Right cardiac atrium (tissue), 5 donors: ENCODE measurements at places on chromosomes 4 and X.

GRCh38 chrX:111460607-111461006, 48.6 kb upstream of the DCX start:
- no peak for DNase-seq

DNA sequence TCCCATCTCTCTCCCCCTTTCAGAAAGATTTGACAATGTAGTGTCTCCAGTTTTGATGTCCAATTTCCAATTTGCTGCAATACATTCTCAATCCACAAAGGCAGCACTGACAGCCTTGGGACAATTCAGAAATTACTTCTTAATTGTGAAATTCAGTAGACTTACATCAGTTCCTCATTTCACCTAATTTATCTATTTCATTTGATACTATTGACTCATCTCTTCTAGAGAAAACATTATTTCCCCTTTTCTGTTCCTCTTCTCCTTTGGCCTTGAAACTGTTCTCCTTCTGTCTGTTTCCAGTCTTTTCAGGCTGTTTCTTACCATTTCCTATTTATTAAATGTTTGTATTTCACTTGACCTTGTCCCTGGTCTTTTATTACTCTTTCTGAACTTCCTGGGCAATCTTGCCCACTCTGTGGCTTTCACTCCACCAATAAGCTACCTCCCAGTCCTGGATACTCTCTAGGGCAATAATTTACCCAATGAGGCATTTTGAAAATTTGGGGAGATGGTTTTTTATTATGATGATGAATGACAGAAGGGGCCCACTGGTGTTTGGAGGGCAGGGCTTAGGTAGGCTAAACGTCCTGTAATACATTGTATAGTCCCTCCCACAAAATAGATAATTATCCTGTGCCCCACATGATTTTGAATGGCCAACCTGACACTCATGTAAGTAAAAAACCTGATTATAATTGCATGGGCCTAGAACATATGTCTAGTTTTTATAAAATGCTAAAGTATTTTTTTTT, 498.0 kb upstream of the BOD1L1 start:
- DNase-seq: no peak

GRCh38 chrX:10507876-10508275, 112.5 kb downstream of the MID1 start:
- DNase-seq: no peak

GRCh38 chr4:94160774-94161173, 46.9 kb upstream of the SMARCAD1 start:
- no peak for DNase-seq

GRCh38 chr4:7458066-7458425, 23.3 kb upstream of the PSAPL1 start:
- DNase-seq: no peak

GRCh38 chr4:84952776-84953175, 13.7 kb downstream of the WDFY3 start:
- no peak for DNase-seq

- no peak for DNase-seq
These were observed 34.5 kb upstream of the PPM1K start for GRCh38 chr4:88318751-88319350.

GRCh38 chr4:113088050-113088449, 38.6 kb downstream of the ANK2 start:
- no peak for DNase-seq

GRCh38 chr4:142347241-142347640, 498.9 kb downstream of the INPP4B start:
- DNase-seq: no peak

GRCh38 chr4:75549019-75549418, 6.8 kb upstream of the ODAPH start:
- DNase-seq: no peak

GRCh38 chr4:165369522-165369921, 9.3 kb upstream of the CPE start:
- no peak for DNase-seq

DNA sequence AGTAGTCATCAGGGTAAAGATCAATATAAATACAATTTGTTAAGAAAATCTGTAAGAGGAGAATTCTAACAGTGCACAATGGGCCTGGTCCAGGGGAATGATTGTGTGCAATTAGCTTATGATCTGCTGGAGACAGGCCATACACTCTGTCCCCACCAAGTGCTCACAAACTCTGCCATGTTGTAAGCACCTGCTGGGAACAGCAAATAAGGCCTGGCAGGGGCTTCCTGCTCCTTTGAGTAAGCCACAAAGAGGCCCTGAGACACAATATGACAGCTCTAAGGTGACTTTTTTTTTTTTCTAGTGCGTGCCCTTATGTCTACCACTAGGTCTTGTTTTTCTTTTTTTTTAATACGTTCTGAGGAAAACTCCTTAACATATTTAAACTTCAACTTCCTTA, 866.3 kb upstream of the PCDH7 start:
- DNase-seq: no peak

- no peak for DNase-seq
These were observed 64.0 kb upstream of the GK2 start for GRCh38 chr4:79472036-79472435.

DNA sequence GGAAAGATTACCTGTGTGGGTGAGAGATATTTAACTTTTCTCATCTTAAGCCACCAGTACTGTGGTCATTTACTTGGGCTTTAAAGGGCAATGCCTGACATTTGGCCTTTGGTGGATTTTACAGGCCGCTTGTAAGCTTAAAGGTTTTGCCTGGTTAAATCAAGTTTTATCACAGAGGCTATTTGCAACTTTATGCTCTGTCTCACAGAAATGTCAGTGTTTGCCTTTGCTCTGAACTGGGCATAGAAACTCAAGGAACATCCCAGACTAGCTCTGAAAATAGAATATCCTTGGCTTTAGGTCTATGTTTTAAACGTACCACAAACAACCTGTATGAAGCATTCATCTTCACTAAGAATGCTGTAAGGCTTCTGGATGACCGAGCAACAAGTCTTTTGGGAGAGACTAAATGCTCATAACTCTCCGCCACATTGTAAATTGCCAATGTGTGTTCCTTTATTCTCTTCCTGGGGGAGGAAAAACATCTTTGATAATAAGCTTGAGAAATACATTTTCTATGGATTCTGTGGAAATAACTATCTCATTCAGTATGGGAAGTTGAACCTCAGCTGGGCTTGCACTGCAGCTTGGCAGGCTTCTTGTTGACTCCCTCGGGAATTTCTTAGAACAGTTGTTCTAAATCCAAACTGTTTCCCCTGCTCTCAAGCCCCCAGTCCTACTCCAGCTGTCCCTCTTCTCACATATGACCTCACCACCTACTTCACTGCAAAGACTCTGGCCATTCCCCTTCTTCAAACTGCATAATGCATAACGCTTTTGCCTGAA, 105.8 kb upstream of the WDR44 start:
- peak; percentile 28 for DNase-seq

GRCh38 chr4:107760281-107760947, 40.4 kb upstream of the PAPSS1 start:
- DNase-seq: peak; percentile 35

GRCh38 chrX:23662853-23663252, 4.4 kb upstream of the PRDX4 start:
- DNase-seq: no peak

DNA sequence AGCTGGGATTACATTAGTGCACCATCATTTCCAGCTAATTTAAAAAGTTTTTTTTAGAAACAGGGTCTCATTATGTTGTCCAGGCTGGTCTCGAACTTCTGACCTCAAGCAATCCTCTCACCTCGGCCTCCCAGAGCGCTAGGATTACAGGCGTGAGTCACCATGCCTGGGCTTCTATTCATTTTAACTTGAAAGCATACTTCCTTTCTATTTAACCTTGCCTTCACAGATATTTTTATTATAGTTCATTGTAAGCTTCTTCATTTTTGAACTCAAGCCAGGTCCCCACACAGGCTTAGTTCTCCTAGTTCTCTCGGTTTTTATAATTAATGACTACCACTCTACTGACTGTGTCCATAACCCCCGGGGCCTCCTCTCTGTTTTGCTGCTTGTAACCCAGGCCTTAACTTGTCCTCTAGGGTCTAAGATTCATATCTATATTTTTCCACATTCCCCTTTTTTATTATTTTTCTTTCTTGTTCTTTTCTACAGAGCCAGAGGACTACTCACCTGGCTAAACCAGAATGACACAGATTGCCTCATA, 50.7 kb downstream of the SNX12 start:
- DNase-seq: no peak

DNA sequence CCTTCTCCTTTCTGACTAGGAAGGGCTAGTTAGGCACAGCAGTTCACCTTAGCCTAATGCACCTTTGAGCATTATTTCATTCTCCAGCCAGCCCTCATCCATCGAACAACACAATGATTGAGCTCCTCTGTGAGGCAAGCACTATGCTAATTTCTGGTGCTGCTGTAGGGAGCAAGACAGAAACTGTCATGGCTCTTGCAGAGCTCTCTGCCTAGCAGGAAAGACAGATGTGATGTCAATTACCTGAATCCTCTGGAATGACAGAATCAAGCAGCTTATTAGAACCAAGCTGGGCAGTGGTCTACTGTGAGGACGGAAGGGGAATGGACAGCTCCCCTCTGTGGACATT, 256.1 kb upstream of the NOCT start:
- no peak for DNase-seq

DNA sequence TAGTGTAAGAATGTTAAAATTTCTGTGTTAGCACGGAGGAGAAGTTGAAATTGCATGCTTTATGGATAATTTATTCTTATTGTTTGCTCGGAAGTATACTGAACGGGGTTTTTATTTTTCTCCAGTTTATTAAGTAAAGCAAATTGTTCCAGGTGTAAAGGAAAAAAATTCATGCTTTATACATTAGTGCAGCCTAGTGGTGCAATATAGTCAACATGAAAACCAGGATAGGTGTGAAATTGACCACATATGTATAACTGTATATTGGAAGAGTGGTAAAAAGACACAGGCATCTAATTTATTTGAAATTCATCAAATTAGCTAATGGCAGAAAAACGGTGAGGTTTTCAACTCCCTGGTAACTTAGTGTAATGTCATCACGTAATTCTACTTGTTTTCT, 959 bp downstream of the BRS3 start:
- no peak for DNase-seq

GRCh38 chrX:50003467-50003866, 81.1 kb downstream of the CLCN5 start:
- DNase-seq: no peak

DNA sequence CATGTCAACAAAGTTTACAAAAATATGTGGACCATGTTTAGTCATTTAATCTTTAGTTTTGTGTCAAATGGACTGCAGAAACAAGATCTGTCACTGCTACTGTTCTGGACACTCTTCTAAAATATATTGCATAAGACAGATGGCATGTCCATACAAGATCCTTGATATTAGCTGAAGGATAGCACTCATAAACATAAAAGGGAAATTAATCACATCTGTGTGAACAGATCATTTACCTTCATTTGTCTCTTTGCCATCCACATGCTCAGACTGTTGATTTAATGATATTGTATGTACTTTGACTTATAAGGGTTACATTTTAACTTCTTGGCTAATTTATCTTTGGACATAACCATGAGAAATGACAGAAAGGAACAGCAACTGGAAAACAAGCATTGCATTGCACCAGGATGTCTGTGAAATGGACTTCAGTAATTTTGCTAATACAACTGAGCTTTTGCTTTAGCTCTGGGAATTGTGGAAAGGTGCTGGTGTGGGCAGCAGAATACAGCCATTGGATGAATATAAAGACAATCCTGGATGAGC, at the start of gene UGT2B7:
UGT2B7 (plus strand) TSS at position 364 of the 546 bp plus-strand sequence; CDS start at position 411, 47 bp downstream.
- no peak for DNase-seq

DNA sequence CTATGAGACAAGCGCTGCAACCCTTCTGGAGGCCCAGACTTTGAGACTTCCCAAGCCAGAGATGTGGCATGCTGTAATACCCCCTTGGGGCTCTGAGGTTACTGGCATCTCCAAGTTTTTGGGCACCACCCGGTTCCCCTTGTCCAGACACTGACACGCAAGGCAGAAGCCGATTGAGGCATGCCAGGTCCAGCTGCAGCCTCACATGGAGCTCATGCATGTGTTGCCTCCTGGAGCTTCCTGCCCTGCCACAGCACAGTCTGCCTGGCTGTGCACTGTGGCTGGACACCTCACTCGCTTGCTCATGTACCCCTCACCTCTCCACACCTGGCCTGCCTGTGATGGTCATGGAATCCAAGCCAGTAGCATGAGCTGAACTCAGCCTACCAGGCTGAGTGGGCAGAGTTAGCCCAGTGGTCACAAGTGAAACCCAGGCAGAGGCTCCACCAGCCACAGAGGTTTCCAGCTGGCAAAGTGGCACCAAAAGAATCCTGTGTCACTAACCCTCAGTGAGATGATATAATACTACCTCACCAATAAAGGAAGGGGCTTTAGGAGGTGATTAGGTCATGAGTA, 789.2 kb upstream of the INTU start:
- no peak for DNase-seq

DNA sequence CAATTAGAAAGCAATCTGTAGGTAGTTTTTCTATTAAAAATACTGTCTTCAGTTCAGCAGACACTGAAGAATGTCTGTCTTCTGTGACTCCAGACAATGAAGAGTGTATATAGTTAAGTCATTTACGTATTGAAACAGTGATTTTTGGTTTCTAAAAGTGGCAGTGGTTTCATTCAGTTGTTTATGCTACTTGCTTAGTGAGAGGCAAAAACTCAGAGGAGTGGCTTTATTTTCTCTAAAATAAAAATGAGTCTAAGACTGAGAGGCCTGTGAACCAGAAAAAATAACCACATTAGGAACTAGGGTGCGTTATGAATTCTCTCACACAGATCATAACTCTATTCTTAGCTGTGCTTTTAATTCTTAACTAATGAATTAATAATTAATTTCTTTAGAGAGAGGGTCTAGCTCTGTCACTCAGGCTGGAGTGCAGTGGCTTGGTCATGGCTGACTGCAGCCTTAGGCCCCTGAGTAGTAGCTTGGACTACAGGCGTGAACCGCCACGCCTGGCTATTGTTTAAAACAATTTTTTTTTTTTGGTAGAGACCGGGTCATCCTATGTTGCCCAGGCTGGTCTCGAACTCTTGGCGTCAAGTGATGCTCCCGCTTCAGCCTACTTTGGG, 31.4 kb downstream of the FREM3 start:
- DNase-seq: no peak

GRCh38 chrX:47366041-47366722, 4.2 kb upstream of the ZNF157 start:
- DNase-seq: peak; percentile 85
